Activated naive CD8-positive, alpha-beta T cell treated with anti-CD3 and anti-CD28 coated beads, Interleukin-2, amount 10 ng/mL, durations not matched to agents 7 days and 5 days (primary cell): ENCODE measurements at places on chromosomes 6 and 20. TPM values are rescaled to one million over a fixed set of nuclear protein-coding genes. Genes with fewer than 3 reads are reported as not detected.

PMEPA1 gene
- 4.9 TPM for total RNA-seq

GRCh38 chr6:81594501-81594900, 158.0 kb downstream of the TENT5A start:
- H3K4me3 ChIP-seq = no peak overlapping the region
- H3K4me1 ChIP-seq = no peaks in the 10 kb centered on the region
- H3K27ac ChIP-seq = no peak overlapping the region
- no peak for DNase-seq
- H3K27me3 ChIP-seq = no peaks in the 10 kb centered on the region
- H3K36me3 ChIP-seq = no peaks in the 10 kb centered on the region

DNA sequence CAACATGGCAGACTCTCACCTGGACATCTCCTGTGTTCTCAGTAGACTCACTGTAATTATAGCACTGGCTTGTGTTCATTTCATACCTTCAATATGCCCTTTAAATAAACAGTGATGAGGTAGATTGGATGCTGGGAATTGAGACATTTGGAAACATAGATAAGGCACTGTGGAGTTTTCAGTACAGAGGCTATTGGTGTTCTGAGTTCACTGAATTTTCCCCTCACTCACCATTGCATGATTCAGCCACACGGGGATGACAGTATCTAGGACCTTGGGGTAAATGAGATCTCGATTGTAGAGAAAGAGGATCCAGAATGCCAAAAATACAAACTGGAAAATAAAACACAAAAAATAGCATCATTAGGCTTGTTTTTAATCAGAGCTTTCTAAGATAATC, 12.6 kb downstream of the ADTRP start:
- H3K4me1 ChIP-seq = peaks cover 3% of the 10 kb centered on the region
- H3K36me3 ChIP-seq = no peaks in the 10 kb centered on the region
- H3K27me3 ChIP-seq = no peaks in the 10 kb centered on the region
- H3K4me3 ChIP-seq = no peak overlapping the region
- no peak overlapping the region for H3K27ac ChIP-seq

RSPH4A gene
- total RNA-seq = 0.22 TPM

DNA sequence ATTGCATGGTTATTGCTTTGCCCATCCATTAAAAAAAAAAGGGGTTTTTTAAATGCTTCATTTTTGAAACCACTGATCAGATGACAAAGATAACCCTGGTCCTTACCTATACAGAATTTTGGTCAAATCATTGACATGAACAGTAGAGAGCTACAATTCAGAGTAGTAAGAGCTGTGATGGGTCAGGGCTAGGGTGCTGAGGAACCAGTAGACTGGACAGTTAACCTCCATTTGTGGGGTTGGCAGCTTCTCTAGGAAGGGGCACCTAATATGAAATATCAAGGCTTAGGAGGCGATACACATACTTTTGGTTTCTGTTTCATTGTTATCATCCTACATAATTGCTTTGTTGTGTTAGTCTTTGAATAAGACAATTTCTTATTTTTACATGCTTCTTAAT, 55.1 kb downstream of the ORC3 start:
- H3K27ac ChIP-seq = peak overlapping the region; percentile 79
- no peak for DNase-seq
- H3K4me1 ChIP-seq = peaks cover 15% of the 10 kb centered on the region
- peak overlapping the region; percentile 76 for H3K4me3 ChIP-seq
- peaks cover 10% of the 10 kb centered on the region for H3K36me3 ChIP-seq

DNA sequence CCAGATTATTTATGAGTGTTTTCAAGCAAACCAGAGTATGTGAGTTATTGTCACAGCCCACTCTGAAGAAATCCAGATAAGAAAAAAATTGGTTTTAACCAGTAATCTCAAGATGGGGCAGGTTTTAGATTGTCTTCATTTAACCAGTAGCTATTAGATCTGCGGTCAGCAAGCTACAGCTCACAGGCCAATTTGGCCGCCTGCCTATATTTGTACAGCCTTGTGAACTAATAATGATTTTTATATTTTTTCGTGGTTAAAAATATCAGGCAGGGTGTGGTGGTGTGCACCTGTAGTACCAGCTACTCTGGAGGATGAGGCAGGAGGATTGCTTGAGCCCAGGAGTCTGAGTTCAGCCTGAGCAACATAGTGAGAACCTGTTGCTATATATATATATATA, 5.0 kb downstream of the FAM209B start:
- no peak overlapping the region for H3K27ac ChIP-seq
- no peaks in the 10 kb centered on the region for H3K4me1 ChIP-seq
- no peak for DNase-seq
- no peaks in the 10 kb centered on the region for H3K36me3 ChIP-seq
- no peak overlapping the region for H3K4me3 ChIP-seq

GRCh38 chr6:158737082-158737709, 82.0 kb downstream of the EZR start:
- DNase-seq = no peak
- H3K27me3 ChIP-seq = no peaks in the 10 kb centered on the region
- peaks cover 76% of the 10 kb centered on the region for H3K36me3 ChIP-seq
- no peak overlapping the region for H3K27ac ChIP-seq

GRCh38 chr6:94859924-94860323, 717.4 kb upstream of the MANEA start:
- no peaks in the 10 kb centered on the region for H3K4me1 ChIP-seq
- no peak for DNase-seq
- no peaks in the 10 kb centered on the region for H3K27me3 ChIP-seq

CCDC167 gene
- 48.5 TPM for total RNA-seq

RPP21 gene
- total RNA-seq = 43.0 TPM

C20orf141 gene
- total RNA-seq = not detected
